ENCODE measurements at places on chromosomes 7 and 10.

- DNase-seq, result no peak
Observed at GRCh38 chr10:5575144-5575481, 50.4 kb downstream of the CALML3 start.

- DNase-seq, result no peak
Observed at GRCh38 chr7:476736-477360, 42.8 kb downstream of the PDGFA start.

DNA sequence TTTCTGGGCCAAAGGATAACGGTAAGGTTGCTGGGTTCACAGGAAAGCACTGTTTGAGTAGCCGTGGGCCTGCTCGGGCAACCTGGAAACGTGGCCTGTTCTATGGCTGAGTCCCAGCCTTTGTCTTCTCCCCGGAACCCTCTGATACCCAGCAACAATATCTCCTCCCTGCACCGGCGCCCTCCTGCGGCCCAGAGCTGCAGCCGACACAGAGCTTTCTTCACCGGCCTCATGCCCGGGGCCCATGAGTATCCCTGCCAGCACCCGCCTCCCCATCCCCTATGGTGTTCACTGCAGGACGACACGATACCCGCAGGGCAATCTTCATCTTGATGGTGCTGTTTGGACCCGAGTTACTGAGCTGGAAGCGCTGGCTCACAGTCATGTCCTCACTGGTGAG lies 38.6 kb upstream of the NCAPG2 start:
- no peak for DNase-seq

- no peak for DNase-seq
Observed at GRCh38 chr7:66178258-66178657, 26.9 kb upstream of the TPST1 start.

DNA sequence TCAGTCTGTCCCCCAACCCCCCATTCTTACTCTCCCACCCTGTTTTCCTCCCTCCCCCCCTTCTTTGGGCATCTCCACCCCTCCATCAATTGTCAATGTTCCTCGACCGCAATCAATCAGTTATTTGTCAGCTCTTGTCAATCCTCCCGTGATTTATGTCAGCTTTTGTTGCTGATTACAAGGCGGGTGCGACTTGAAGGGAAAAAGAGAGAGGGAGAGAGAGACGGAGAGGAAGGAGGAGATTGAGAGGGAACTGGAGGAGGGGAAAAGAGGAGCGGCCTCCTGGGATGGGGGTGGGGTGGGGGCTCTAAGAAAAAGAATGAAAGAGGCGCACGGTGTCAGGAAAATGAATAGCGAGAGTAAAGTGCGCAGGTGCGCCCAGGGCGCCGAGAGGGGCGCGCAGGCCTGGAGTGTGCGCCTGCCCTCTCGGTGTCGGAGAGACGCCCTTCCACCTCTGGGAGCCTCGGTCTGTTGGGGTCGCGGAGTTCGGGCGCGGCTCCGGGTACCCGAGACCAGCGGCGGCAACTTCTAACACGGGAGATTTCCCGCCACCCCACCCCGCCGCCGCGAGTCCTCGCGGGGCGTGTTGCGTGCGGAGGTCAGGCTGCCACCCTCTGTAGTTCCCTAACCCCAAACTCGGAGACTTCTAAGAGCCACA lies 1.1 kb upstream of the ZNF503 start:
- DNase-seq, result peak; percentile 36

DNA sequence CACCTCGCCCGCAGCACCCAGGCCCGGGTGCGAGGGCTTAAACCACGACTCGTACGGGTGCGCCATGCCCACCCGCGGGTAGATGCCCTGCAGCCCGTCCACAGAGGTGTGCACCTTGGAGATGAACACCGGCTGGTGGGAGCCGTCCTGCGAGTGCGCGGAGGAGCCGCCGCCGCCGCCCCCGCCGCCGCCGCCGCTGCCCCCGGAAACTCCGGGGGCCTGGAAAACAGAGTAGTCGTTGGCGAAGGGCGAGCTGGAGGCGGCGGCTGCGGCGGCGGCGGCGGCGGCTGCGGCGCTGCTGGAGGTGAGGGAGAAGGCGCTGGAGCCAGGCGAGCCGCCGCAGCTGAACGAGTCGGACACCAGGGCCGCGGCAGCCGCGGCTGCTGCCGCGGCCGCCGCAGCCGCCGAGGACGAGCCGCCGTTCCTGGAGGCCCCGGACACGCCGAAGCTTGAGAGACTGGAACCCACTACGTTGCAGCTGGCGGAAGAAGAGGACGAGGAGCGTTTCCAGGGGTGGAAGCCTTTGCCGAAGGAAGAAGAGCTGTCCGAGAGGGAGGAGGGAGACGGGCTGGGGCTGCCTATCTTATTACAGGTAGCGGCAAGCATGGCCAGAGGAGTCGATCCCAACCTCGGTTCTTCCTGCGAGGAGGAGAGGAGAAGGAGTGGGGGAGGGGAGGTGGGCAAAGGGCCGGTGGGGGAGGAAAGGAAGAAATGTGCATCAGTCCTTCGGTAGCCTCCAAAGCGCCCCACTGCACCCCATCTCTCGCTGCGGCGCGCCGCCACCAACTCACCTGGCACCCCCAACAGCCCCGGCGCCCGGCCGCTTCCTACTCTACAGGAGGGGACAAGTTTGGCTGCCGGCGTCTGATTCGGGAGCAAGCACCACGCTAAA lies 1.3 kb downstream of the SP8 start:
- DNase-seq, result peak; percentile 8

GRCh38 chr7:2529161-2530070 lies 9.8 kb downstream of the LFNG start:
- peak; percentile 95 for DNase-seq

GRCh38 chr7:98913612-98914011 lies 35.3 kb downstream of the TRRAP start:
- no peak for DNase-seq

GRCh38 chr7:54907981-54908380 lies 110.8 kb upstream of the EGFR start:
- DNase-seq, result no peak

Data from inflammatory macrophage (primary cell).